ENCODE measurements at places on chromosomes 5 and 9.

DNA sequence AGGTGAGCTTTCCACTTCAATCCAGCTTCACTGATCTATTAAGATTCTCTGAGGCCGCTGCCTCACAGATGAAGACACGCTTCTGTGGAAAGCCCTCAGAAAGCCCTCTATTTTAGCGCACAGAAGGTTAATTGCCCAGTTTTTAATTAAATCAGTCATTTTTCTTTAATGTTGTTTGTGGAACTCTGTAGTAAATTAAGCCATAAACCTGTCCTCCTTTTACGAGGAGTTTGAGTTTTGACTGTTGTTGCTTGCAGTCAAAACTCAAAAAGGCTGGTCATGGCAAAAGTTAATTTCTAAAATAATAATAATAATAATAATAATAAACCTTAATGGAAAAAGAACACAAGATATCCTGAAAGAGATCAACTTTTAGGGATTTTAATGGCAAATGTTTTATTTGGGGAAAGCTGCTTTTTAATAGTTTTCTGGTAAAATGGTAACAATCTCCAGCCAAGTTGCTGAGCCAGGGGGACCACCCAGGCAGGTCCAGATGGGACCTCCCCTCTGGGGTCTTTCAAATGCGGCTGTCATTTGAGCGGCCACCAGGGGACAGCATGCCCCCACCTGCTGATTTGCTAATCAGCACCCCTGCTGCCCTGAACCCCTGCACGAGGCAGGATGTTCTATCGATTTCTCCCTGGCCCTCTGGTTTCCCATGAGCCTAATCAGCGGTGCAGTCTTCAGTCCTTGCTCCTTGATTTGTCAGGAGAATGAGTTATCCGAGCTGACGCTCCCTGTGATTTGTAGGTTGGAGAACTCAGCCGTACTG is 247.2 kb downstream of the FSTL4 start:
- DNase-seq = no peak

- DNase-seq = no peak
Measured at GRCh38 chr5:16889972-16890519, 46.0 kb downstream of the MYO10 start.

DNA sequence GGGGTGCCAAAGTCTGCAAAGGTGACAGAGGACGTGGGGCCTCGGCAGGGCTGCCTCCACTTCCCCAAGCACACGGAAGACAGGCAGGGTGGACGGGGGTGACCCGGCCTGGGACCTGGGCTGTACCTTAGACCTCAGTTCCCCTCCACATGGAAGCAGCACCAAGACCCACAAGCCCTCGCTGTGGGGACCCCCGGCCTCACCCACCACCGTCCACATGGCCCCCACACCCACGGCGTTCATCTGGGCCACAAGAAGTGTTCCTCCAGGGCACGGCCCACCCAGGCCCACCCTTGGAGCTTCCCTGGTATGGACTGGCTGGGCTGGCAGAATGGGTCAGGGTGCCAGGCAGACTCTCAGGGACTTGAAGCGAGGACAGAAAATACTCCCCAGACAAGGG is 45.8 kb upstream of the NKD2 start:
- no peak for DNase-seq

DNA sequence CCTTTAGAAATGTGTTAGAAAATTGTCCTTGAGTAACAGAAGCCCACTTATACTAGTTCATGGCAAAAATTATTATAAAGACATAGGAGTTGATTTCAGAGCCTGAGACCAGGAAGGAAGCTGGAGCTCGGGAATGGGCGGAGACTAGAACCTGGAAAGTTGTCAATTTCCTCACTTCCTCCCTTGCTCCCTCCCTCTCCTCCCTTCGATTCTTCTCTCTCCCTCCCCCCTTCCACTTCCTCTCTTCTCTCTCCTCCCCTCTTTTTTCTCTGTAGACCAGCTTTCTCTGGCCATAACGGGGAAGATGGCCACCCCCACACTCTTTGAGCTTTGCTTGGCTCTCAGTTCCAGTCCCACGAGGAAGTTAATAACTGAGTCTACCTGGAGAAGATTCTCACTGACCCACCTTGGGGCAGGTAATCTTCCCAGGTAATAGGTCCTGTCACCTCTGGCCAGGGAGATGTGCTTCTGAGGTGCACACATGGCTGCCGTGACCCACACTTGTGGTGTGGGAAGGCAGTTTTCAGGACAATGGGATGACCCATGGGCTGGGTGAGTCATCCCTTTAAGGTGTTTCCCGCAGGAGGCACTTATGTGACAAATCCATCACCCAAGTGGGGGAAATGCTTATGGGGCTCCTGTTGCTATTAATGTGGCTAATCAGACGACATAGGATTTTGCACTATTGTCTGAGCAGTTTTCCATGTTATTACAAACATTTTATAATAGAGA is 78.7 kb downstream of the HSPA4 start:
- no peak for DNase-seq

- DNase-seq = no peak
Measured at GRCh38 chr5:91189480-91190313, 193.4 kb downstream of the ARRDC3 start.

- no peak for DNase-seq
Measured at GRCh38 chr9:137602661-137603060, 2.8 kb upstream of the ARRDC1 start.

DNA sequence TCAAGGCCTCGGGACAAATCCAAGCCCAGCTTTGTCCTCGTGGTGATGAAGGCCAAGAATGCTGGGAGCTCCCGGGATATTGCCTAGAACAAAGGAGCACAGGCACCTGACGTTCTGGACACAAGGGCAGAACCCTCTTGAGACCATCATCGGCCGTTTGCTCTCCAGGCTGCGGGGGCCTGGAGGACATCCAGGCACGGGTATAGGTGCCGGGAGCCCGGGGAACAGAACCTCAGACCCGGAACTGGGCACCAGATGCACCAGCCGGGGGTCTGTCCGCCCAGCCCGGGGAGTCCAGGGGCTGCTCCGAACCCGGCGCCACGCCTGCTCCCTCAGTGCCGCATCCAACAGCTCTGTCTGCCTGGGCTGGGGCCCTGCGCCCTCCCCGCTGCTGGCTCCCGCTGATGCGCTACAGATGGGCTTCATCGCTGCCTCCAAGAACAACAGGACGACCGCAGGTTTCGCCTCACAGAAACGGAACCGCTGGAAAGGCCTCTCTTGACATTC is 88.0 kb downstream of the ADAMTS2 start:
- DNase-seq = no peak

DNA sequence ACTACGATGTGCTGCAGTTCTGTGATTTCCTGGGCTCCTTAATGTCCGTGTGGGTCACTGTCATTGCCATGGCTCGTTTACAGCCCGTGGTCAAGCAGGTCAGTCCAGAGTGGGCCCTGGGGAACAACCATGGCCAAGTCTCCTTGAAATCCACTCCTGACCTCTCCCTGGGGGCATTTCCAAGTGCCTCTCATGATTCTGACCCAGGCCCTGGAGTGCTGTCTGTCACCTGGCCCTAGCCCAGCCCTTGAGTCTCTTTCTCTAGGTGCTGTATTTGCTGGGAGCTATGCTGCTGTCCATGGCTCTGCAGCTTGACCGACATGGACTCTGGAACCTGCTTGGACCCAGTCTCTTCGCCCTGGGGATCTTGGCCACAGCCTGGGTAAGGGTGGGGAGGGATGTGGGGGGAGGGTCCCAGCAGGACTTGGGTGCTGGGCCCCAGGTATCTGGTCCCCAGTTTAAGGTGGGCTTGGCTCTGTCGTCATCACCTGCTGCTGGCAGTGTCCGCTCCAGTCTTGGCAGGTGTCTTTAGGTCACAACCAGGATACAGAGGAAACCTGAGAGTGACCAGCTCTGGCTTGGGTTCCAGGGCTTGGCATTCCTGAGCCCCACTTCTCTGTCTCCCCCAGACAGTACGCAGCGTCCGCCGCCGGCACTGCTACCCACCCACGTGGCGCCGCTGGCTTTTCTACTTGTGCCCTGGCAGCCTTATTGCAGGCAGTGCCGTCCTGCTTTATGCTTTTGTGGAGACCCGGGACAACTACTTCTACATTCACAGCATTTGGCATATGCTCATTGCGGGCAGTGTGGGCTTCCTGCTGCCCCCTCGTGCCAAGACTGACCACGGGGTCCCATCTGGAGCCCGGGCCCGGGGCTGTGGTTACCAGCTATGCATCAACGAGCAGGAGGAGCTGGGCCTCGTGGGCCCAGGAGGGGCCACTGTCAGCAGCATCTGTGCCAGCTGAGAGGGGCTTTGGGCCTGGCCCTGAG is 17.0 kb downstream of the OR13J1 start:
- no peak for DNase-seq

- DNase-seq = no peak
Measured at GRCh38 chr9:70581955-70582350, 167.5 kb upstream of the KLF9 start.

GRCh38 chr5:59300930-59301329 is 592.6 kb downstream of the PDE4D start:
- DNase-seq = no peak

- DNase-seq = no peak
Measured at GRCh38 chr9:125631391-125632085, 75.5 kb downstream of the MAPKAP1 start.

GRCh38 chr5:96626956-96627355 is 35.2 kb upstream of the CAST start:
- DNase-seq = no peak

DNA sequence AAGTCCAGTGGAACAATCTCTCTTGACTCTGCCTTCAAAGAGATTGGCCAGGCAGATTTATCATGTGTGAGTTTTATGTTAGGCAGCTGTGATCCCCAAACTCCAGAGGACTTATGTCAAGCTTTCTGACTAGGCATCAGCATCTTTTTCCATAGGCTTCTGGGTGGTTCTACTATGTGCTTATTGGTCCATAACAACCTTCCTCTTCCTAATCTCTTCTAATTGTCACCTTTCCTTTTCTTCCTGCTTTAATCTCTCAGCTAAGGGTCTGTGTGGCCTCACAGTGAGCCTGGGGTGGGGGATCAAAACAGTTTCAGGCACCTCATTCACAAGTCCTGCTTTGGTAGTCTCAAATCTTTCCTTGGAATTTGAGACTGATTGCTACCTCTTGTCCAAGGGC is 170.9 kb upstream of the CHD1 start:
- DNase-seq = no peak

DNA sequence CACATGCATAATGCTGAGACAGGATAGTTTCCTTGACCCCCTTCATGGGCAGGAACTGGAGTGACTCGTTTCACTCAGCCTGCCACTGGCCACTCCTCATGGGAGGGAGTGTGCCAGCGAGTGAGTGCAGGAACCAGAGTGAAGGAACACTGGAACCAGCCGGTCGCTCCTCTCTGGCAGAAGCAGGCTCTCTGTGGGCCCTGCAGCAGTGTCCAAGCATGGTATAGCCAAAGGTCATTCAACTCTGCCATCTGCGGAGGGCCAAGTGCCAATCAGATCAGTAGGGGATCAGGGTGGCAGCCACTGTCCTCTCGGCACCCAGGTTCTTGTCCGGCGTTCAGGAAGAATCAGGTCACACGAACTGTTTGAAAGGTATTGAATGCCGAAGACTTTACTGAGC is 169.3 kb upstream of the PPP1R2B start:
- DNase-seq = no peak

DNA sequence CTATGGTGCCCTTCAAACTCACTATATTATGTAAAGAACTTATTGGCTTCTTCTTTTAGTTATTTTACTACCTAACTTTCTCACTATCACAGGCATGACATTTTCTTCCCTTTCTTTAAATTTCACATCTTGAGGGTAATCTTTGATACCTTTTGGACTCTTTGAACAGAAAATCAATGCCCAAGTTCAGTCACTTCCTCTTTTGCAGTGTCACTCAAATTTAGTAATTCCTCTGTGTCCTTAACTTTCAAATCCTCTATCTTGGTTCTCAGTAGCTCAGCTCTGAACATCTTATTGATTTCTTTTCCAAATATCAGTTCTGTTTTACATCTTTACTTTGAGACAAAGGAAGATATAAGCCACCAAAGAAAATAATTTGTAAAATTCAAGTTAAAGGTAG is 25.5 kb downstream of the CNTLN start:
- no peak for DNase-seq

DNA sequence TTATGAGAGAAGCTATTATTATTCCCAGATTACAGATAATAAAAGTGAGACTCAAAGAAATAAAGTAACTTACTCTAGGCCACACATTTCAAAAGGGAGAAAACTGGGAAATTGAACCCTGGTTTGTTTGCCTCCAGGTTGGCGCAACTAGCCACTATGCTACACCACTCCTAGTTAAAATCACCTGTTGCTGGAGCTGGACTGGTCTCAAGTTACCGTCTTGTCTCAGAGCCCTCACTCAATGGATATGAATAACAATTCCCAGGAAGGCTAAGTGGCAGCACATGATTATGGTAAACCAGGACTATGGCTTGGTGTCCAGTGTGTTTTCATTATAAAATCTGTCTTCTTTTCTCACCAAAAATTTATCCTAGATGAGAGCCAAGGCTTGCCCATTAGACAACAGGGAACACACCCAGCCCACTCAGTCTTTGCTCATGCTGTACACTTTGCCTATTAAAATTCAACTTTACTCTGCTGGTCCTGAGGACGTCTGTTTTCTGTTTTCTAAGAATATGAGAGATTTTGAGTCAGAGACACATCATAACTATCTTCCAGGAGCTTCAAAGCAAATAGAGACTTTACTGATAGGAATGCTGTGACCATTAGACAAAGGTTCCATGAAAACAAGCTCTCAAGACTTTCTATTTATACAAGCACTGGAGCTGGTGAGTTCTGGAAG is 58.1 kb downstream of the ADRB2 start:
- DNase-seq = no peak

DNA sequence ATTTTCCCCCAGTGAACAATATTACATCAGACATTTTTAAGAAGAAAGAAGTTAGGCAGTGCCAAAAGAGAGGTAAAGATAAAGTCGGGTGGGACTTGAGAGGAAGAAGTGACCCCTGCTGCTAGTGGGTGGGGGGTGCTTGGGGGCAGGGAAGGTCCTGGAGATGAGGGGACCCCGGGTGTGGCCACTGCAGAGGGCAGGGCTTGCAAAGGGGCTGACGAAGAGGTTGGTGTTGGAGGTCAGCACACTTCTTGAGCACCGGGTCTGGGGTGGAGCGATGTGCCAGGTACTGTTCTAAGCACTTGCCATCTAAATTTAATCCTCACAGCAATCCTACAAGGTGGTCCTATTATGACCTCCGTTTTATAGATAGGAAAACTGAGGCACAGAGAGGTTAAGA is 62.0 kb downstream of the AMBP start:
- DNase-seq = no peak

- DNase-seq = no peak
Measured at GRCh38 chr5:107486489-107486888, 184.2 kb downstream of the EFNA5 start.

- no peak for DNase-seq
Measured at GRCh38 chr9:132627106-132627505, 42.7 kb downstream of the DDX31 start.

DNA sequence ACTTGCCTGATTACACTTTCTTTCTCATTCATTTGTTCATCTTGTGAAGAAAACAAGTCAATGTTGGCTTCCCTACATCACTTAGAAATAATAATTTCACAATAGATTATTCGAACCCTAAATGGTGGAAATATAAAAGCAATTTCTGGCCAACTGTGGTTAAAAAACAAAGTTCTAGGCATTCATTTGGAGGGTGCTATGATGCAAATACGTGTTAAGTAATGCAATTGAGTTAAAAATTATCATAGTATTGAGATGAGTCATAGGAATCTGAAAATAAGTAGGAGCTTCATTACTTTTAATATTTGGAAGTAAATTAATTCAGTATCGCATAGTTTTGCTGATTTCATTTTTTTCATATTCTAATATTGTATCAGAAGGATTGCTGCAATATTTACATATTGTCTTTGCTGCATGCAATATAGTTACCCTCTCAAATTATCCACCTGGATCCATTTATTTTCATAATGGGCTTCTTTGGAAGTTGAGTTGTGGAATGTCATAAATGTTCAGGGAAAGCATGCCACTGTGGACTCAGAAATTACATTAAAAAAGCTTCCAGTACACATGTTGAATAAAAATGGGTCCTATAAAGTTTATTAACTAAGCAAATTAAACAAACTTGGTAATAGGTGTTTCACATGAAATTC is 647.7 kb upstream of the WWC1 start:
- no peak for DNase-seq
